ENCODE measurements at places on chromosomes 13 and 19.

GRCh38 chr19:6204212-6204611, 68.7 kb downstream of the ACSBG2 start:
- no peak for DNase-seq

GRCh38 chr13:108787700-108788414, 158.4 kb downstream of the MYO16 start:
- no peak for DNase-seq

DNA sequence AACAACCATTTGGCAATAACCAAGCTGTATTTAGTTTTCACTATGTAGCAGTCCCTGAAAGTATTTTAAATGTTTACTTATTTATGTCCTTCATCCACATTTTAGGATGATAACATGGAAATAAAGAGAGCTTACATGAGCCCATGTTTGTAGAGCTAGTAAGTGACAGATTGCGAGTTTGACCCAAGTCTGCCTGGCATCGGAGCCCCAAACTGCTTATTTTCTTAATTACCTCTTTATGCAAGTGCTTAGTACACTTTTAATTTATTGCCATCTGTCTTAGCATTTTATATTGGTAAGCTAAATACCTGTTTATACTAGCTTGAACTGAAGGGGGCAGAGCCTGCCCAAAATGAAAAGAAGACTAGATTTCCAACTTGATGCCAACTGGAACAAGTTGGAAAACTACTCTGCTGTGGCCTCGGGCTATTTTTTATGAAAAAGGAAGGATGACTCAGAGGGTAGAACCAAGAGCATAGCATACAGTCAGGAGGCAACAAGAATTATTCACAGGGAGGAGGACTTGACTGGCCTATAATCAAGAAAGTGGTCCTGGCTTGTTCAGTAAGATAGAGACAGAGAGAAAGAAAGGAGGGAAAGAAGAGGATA, 150.2 kb downstream of the NDFIP2 start:
- DNase-seq: no peak

GRCh38 chr13:79483086-79483706, 2.2 kb downstream of the NDFIP2 start:
- DNase-seq: no peak

- DNase-seq: no peak
Measured at GRCh38 chr19:55305983-55306562, 19.1 kb downstream of the TMEM150B start.
